ENCODE measurements at places on chromosomes 2 and 18.

DNA sequence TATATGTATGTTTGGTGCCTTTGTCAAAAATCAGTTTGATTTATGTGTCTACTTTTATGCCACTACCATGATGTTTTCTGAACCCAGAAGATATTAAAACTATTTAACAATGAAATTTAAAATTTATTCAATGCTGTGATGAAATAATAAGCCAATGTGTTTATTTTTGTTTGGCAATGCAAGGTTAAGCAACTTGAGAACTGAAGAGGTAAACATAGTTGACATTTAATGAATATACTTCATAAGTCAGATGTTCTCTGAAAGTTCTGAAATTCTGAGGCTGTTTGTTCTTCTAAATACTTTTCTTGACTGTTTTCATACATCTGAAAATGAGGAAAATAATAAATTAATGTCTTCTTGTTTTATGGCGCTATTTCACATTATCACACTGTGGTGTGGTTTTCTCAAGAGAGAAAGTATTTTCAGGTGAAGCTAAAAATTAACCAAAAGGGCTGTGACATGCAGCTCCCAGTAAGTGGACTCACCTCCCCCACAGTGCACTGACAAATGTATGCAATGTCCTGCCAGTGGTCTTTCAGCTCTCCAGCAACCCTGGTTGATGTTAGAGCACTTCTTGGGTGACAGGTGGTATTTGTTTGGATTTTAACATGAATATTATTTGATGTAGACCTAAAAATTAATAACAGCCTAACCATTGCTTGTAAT, 863.6 kb upstream of the SALL3 start:
- no peak for DNase-seq

DNA sequence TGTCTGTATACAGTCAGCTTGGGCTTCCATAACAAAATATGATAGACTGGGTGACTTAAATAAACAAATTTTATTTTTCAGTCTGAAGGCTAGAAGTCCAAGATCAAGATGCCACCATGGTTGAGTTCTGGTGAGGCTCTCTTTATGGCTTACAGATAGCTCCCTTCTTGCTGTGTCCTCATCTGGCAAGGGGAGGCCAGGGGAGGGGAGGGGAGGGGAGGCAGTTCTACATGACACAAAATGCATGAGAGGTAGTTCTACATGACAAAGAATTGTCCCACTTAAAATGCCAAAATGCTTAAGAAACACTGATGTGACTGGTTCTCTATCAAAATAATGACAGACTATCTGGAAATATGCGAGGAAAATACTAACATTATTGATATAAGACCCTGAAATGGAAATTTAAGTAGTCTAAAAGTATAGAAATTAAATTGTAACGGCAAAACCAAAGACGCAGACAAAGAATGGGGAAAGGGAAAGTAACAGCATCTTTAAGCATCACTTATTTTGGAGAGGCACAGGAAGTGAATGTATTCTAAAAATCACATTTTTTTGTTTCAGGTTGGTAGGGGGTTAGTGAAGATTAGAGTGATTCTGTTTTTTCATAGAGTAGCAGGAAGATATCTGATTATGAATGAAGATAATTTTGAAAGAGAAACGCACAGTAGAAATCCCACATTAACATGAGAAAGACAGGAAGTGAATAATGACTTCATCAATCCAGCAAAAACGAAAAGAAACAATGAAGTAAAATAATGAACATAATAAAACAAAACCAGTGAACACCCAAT, 131.4 kb downstream of the STRN start:
- DNase-seq = no peak

DNA sequence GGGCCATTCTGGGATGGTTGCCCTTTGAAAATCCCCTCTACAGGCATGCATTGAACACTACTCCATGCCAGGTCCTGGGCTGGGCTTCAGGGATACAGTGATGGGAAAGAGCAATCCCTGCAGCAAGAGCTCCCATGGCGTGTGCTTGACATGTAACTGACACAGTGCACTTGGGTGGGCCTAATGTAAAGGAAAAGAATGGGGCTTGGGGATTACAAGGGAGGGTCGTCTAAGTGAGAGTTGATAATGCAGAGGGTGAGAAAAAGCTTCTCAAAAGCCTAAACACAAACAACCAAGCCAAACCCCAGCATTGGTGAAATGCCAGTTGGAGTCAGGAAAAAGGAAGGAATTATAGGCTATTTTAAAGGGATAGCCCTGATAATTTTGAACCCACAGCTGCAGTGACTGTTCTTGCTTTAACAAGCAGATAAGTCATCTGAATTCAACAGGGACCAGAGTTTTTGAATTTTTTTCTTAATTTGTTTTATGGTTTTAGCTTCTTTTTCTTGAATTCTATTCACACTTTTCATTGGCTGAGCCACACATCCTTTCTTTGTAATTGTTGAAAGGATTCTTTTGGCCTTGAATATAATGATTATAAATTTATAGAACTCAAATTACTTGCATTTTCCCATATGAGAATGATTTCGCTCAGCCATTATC, 308.7 kb downstream of the LPIN1 start:
- no peak for DNase-seq

DNA sequence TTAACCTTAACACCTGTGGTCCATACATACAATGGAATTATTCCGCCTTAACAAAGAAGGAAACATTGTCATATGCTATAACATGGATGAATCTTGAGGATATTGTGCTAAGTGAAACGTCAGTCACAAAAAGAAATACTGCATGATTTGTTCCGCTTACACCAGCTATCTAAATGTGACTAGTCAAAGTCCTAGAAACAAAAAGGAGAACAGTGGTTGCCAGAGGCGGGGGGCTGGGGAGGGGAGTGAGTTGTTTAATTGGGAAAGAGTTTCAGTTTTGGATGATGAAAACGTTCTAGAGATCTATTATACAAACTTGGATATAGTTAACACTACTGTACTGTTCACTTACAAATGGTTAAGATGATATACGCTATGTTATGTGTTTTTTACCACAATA, 72.0 kb downstream of the SPRED2 start:
- no peak for DNase-seq

GRCh38 chr2:215357660-215358059, 45.8 kb downstream of the ATIC start:
- DNase-seq = no peak
